ENCODE measurements at places on chromosomes 7 and 10.

GRCh38 chr7:100080907-100081534, 502 bp downstream of the ZNF3 start:
- DNase-seq, result no peak

- no peak for DNase-seq
Observed at GRCh38 chr10:89516149-89516832, 19.1 kb downstream of the SLC16A12 start.

GRCh38 chr7:129769866-129770808, 158.6 kb downstream of the NRF1 start:
- DNase-seq, result no peak

GRCh38 chr10:102133373-102134195, 744 bp downstream of the PPRC1 start:
- peak; percentile 78 for DNase-seq

GRCh38 chr7:127417346-127417745, 24.8 kb upstream of the ZNF800 start:
- DNase-seq, result peak; percentile 15

GRCh38 chr7:114875186-114875585, 46.7 kb upstream of the MDFIC start:
- no peak for DNase-seq

GRCh38 chr7:135143885-135144668, 3.8 kb upstream of the TMEM140 start:
- DNase-seq, result no peak

DNA sequence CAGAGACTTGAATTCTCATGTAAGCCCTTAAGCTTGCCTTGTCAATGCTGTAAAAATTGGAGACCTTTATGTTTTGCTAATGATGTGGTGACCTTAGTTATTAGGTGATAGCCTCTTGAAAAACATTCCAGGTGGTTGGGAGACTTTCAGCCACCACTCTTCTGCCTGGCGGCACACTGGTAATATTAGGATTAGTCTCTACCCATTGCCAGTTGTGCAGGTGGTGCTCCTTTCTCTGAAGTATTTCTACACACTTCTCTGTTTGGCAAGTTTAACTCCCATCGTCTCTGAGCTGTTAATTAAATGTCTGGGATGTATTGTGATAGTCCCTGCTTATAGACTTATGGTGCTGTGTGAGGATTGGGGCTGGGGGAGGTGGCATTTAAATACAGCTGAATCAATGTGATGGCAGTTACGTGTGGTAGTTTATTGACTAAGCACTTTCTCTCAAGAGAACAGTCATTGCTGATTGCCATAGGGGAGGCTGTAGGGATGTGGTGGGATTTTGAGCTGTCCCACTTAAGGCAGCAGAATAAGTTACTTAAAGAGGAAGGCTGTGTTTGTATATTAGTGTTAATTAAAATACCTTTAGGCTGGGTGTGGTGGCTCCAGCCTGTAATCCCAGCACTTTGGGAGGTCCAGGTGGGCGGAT, 61.7 kb downstream of the DAGLB start:
- DNase-seq, result no peak

GRCh38 chr10:4334015-4334414, 492.0 kb upstream of the AKR1E2 start:
- no peak for DNase-seq

DNA sequence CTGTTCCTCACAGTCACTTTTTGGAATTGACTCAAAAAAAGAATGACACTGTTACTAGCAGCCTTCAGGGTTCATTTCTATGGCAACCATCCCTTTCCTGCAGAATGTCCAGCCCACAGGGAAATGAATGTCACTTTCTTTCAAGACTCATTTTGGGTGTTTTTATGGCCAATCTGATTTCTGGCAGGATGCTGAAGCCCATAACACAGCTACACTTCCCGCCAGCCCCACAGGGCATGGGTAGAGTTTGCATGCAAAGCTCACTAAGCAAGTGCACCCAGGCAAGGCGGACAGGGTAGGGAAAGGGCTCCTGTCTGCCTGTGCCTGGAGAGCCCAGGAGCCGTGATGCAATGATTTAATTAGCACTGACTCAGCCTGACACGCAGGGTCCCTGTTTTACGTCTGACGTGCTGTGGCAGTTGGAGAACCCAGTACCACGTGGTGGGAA, 26.1 kb upstream of the GPAM start:
- DNase-seq, result no peak

DNA sequence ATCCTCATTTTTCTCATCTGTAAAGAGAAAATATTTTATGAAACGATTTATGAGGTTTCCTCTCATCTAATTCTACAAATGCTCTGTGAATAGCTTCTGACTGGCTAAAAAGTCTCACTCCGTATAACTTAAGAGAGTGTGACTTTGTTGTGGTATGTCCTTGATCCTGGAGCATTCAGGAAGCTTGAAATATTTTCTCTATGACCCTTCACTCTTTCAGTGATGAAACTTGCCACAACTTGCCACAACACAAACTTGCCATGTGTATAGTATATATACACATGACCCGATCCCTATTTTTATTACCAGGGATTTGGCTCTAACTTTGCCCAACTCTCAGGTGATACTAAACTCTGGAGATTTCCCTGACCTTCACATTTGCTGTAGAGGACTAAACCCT, 74.1 kb downstream of the TES start:
- DNase-seq, result no peak

GRCh38 chr10:21587391-21587790, 53.4 kb downstream of the MLLT10 start:
- no peak for DNase-seq

- no peak for DNase-seq
Observed at GRCh38 chr10:33897291-33897752, 562.9 kb upstream of the NRP1 start.

DNA sequence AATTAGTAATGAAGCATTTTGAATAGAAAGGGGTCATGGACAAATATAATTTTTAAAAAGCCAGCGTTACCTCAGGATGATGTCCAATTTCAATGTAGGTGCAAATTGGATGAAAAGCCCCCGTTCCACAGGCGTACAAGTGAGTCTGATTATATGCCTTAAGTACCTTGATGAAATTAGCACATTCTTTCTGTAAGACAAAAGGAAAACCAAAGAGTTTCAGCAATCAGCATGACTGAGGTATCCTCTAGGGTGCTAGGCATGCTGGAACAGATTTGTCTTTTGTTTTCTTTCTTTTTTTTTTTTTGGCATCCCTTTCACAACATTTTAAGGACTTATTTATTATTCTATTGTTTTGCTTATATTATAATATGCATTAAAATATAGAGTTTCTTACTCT, 84.2 kb downstream of the SEMA3A start:
- no peak for DNase-seq

- no peak for DNase-seq
Observed at GRCh38 chr10:33376976-33377657, 42.6 kb upstream of the NRP1 start.

DNA sequence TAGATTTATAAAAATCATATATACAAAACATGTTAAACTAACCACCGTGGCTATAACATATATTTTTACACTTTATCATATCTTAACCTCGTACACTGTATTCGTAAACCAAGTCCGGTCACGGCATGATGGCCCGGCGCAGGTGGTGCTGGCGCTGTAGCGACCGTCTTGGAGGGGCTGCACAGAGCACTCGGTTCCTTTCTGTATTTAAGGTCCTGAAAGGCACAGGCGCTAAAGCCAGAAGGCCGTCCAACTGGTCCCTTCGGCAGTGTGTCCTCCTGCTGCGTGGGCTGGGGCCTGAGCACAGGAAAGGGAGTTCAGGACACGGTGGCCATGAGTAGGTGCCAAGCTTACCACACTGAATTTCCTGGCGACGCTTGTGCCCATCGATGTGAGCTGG, 33.8 kb downstream of the AMZ1 start:
- no peak for DNase-seq

DNA sequence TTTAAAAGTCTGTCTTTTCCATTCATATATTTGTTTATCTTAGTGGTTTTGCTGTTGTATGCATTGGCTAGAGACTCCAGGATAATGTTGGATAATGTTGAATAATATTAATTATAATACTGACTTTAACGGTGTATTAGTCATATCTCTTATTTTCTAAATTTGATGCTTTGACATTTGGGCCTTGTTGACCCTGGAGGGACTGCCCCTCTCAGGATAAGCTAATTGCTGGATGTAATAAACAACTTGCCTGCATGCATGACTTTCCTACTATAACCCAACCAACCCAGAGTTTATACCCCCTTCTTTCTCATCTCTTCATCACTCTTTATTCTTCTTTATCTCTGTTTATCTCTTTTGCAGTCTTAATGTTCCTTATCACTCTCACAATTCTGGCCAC, 90.9 kb upstream of the ABI1 start:
- DNase-seq, result no peak

Measured in activated CD4-positive, alpha-beta T cell treated with anti-CD3 and anti-CD28 coated beads for 36 hours (primary cell).